Dorsolateral prefrontal cortex (tissue), 122 donors: ENCODE measurements at places on chromosomes 2 and 18. TPM values are rescaled to one million over a fixed set of nuclear protein-coding genes. Genes with fewer than 3 reads are reported as not detected.

SLC38A11 gene
- 6.5 TPM for total RNA-seq

DCTN1 gene
- 446 TPM for total RNA-seq

C2orf92 gene
- total RNA-seq, result 29.6 TPM

DYSF gene
- 73.6 TPM for total RNA-seq

ZEB2 gene
- total RNA-seq, result 269 TPM

SERPINE2 gene
- total RNA-seq, result 107 TPM

CNTNAP5 gene
- 81.4 TPM for total RNA-seq

CYP20A1 gene
- total RNA-seq, result 9.7 TPM

C1QL2 gene
- 8.6 TPM for total RNA-seq

ATP6V1C2 gene
- 1.6 TPM for total RNA-seq

LRP1B gene
- total RNA-seq, result 58.5 TPM

CD8B gene
- 0.50 TPM for total RNA-seq

NBEAL1 gene
- total RNA-seq, result 25.0 TPM

DCDC2C gene
- not detected for total RNA-seq

ACMSD gene
- not detected for total RNA-seq

CXCR2 gene
- 0.50 TPM for total RNA-seq

ANKRD30B gene
- total RNA-seq, result 3.9 TPM

REG1A gene
- total RNA-seq, result not detected
